ENCODE measurements at places on chromosomes 11 and 22.

DNA sequence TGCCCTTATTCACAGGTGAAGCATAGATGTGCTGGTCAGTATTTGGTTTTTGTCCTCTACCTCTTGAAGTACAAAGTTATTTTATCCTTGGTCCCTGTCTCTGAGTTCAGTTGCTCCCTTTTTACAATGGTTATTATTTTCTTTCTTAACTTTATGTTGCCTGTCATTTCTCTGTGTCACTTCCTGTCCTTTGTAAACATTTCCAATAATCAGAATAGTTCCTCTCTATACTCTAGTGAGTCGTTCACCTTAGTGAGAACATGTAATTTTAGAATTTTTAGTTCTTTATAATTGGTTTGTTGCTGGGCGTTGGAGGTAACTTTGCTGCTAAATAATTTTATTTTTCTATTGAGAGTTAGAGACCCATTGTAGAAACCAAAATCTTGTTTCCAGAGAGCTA is 16.0 kb downstream of the CSTPP1 start:
- DNase-seq: no peak

DNA sequence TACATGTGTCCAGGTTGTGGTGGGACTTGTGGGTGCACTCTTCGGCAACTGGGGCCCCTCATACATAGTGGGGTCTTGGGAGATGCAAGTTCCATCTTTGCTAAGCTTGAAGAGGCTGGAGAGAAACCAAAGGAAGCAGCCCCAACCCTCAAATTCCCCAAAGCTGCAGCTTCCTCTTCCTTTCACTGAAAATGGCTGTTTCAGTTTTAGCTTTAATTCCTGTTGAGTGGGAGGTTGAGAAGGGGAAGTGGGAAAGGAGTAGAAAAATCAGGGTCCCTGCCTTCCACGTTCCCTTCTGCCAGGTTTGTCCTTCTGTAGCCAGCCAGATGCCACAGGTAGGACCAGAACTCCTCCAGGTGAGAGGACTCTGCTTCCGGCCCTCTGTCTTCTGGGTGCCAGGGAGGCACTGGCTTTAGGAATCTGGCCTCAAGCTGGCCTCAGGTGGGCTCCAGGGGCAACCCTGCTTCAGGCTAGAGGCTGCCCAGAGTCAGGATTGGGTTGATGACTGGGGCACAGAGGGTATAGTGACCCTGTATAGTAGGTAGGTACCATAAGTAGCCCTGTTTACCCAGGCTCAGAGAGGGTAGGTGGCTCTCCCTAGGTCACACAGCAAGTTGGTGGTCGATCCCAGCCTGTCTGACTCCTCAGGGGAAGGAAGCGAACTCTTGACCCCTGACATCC is 16.2 kb downstream of the P2RY6 start:
- DNase-seq: no peak

DNA sequence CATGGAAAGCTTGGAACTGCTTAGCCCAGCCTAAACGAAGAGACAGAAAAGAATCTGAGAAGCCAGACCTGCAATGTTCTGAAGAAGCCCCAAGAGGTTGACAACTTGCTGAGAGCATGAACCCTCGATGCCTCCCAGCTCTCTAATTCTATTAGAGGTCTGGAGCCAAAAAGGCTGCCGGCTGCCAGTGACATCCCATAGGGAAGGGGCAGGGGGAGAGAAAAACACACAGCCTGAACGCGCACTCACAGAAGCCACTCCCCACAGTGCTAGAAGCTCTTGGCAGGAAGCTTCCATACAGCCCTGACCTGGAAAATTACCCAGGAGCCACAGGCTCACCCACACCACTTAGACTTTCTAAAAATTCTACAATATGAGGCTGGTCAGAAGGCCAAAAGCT is 18.3 kb downstream of the POLDIP3 start:
- no peak for DNase-seq

DNA sequence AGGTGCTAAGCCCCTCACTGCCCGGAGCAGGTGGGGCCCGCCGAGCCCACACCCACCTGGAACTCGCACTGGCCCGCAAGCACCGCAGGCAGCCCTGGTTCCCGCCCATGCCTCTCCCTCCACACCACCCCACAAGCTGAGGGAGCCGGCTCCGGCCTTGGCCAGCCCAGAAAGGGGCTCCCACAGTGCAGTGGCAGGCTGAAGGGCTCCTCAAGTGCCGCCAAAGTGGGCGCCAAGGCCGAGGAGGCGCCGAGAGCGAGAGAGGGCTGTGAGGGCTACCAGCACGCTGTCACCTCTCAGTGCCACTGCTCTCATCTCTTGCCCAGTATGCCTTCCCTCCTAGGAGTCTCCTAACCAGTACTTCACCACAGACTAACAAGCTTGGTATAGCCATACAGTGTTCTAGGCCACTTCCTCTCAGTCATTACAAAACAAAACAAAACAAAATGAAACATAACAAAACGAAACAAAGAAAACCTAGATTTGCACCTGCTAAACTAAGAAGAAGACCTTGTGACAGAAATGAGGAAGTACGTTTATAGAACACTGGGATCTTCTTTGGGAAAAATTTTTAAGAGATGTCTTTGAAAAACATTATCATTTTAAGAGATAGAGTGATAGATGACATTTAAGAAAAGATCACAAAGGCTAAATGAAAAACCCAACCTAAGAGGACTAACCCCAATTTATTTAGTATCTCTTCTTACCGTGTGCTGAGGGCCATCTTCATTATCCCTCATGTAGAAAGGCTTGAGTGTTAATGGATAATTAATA is 47.7 kb upstream of the GAB2 start:
- peak; percentile 5 for DNase-seq

DNA sequence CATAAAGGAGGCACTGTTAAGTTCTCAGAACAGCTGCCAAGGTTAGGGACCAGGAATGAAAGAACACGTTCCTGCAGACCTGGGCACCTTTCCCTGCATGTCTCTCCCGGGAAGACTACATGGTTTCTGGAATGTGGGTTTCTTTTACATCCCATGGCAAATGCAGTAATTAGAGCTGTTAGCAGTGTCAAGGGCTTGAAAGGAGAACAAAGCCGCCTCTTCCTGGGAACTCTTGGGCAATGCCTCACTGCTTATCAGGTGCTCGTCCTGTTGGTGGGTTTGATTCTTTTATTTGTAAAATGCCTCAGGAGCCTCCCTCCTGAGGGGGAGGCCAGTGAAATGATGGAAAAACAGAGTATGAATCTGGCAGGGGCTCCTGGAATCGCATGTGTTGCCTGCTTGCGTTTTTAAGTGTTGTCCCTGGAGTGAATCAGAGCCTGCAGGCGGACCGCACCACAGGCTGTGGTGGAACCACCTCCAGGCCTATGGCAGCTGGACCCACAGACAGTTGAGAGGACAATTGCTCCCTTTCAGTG is 723 bp upstream of the C22orf31 start:
- no peak for DNase-seq

GRCh38 chr22:17260950-17261349 is 41.7 kb upstream of the ADA2 start:
- DNase-seq: no peak

DNA sequence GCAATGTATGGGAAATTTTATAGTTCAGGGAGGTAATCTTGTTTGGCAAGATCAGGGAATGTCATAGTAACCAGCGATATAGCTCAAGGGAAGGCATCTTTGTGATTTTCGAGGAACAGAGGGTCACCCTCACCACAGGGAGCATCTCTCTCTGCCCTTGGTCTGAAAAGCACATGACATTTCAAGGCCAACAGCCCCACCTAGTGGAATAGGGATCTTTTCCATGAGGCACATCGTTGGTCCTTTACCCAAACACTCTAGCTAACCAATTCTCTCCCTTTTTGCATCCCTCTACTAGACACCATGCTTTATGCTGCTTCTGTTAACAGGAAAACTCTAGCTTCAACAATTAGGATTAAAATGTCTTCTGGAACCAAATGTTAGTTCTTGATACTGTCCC is 179.0 kb downstream of the GRM5 start:
- no peak for DNase-seq

- no peak for DNase-seq
Measured at GRCh38 chr22:33192156-33192555, 134.0 kb upstream of the SYN3 start.

GRCh38 chr11:95461858-95462257 is 230.9 kb upstream of the SESN3 start:
- DNase-seq: no peak

- DNase-seq: no peak
Measured at GRCh38 chr11:111779118-111779517, 12.9 kb upstream of the PPP2R1B start.

- no peak for DNase-seq
Measured at GRCh38 chr22:19353363-19354131, 62.0 kb upstream of the CLTCL1 start.

- no peak for DNase-seq
Measured at GRCh38 chr11:86021377-86021776, 47.5 kb downstream of the PICALM start.

GRCh38 chr22:50440544-50441249 is 34.1 kb downstream of the SBF1 start:
- no peak for DNase-seq

DNA sequence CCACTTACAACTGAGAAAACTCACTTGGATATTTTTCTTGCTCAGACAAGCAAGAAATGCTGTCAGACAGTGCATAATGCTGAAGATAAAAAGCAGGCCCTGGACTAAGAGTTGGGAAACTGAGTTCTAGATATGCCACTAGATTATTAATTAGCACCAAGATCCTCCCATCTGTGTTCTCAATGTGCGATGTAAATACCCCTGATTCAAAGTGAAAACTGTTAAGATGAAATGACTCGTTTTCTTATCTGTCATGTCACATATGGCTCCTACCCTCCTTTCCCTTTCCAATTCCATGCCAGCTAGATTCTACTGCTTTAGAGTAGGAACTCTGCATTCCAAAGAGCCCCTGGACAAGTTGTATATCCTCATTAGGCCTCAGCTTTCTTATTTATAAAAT is 88.9 kb upstream of the CLNS1A start:
- no peak for DNase-seq

DNA sequence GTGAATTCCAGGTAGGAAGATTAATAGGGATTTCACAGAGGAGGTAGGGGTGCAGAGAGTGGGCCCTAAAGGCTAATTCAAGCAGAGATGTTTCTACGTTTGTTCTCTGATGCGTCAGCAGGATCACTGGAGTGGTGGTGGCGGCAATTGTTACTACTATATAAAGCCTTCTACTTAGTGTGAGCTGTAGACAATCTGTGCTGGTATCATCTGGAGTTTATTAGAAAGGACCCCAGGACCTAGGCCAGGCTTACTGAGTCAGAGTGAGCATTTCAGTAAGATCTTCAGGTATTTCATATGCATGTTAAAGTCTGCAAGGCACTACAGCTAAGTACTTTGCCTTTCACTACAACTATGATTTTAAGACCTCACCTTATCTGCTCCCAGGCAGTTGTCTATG is 59.5 kb downstream of the USP35 start:
- DNase-seq: no peak

DNA sequence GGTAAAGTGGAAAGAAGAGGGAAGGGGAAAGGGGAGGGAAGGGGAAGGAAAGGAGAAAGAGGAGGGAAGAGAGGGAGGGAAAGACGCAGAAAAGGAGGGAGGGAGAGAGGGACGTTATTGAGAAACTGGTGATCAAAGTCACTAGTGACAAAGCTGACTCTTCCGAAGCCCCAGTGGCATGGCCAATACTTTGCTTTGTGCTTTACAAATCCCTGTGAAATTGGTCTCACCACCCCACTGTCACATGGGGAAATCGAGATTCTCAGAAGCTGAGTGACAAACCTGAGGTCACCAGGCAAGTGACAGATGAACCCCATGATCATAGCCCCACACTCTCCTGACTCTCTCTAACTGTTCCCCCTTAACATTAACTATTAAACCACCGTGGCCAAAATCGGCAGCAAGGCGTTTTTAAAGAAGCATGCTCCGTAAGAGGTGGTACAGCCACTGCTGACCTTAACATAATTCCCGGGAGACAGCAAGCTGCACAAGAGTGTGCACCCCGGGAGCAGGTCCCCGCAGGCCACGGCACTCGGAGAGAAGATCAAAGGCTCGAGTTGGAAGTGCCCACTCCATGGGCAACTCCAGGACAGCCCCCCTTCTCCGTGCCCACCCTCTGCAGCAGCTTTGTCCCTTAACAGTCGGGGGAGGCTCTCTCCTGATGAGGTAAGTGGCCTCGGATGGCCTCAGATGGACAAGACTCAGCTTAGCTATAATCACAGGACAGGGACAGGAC is 34.8 kb downstream of the CELSR1 start:
- no peak for DNase-seq

GRCh38 chr22:37627545-37627944 is 11.9 kb upstream of the SH3BP1 start:
- no peak for DNase-seq

All from stimulated activated CD8-positive, alpha-beta memory T cell treated with anti-CD3 and anti-CD28 coated beads, Interleukin-15, amount 100 ng/mL, for 48 hours (primary cell).